ENCODE measurements at places on chromosomes 2 and 18.

GRCh38 chr2:234695981-234696380, 199.1 kb upstream of the ARL4C start:
- DNase-seq = no peak

DNA sequence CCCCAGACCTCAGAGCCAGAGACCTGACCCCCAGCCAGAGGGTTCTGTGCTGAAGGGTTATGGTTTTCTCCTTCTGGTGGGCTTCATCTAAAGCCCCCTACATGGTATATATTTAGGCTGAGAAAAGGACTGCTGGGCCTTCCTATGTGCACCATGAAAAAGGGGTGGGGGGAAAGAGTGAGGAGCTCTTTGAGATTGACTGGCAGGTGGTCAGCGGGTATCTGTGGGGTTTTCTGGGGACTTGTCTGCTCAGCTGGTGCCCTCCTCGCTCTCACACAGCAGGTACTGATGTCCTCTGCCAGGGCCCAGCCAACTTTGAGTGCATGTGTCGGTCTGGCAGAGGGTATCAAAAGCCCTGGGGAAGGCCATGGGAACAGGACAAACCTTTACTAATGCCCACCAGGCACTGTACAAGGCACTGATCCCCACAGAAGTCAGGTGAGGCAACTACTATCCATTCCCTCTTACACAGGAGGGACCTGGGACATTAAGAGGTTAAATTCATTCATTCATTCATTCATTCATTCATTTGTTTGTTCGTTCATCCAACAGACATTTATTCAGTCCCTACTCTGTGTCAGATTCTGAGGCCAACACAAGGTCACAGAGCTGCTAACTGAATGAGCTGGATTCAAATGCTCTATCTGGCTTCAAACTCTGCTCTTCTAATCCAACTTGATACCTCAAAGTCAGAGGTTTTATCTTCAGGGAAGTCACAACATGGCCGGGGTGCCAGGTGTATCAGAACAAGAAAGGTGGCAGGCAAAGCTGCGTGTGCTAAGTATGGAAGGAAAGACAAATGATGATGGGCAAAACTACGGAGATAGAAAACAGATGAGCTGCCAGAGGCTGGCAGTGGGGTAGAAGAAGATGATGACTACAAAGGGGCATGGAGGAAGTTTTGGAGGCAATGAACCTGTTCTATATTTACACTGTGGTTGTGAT, 44.6 kb downstream of the REEP1 start:
- DNase-seq = no peak

GRCh38 chr2:74515981-74516633, 1.9 kb downstream of the TLX2 start:
- DNase-seq = peak; percentile 58

GRCh38 chr2:31354837-31355236, 59.7 kb downstream of the XDH start:
- DNase-seq = no peak

DNA sequence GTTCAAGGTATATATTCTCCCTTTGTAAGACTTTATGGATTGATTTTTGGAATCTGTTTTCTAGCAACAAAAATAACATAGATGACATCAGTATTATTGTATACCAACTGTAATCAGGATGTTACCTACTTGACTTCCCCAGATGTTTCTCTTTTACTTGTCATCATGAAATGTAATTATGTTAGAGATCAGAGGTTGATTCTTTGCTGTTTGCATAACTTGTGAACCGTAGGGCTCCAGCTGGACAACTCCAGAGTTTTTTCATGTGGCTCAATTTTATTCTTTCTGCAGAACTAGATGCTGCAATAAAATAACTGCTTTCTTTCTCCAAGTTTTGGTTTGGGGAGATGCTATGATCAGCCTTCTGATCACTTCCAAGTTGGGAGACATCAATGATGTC, 58.1 kb downstream of the SPOPL start:
- DNase-seq = no peak

DNA sequence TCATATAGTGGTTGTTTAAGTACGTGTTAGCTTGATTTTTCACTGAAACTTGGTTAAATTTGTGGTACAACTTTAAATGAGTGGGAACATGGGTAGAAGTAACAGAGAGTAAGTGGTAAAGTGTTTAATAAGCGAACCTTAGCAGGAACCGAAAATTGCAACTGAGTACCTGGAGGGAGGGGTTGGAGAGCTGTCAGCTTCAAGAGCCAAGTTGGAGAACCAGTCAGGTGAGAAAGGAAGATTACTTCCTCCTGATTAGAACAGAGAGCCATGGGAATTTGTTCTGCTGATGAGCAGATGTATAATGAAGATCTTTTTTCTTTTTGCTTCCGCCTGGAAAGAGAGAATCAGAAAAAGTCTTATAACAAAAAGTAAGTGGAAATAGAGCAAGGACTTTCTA, 158.4 kb upstream of the CDH7 start:
- no peak for DNase-seq

DNA sequence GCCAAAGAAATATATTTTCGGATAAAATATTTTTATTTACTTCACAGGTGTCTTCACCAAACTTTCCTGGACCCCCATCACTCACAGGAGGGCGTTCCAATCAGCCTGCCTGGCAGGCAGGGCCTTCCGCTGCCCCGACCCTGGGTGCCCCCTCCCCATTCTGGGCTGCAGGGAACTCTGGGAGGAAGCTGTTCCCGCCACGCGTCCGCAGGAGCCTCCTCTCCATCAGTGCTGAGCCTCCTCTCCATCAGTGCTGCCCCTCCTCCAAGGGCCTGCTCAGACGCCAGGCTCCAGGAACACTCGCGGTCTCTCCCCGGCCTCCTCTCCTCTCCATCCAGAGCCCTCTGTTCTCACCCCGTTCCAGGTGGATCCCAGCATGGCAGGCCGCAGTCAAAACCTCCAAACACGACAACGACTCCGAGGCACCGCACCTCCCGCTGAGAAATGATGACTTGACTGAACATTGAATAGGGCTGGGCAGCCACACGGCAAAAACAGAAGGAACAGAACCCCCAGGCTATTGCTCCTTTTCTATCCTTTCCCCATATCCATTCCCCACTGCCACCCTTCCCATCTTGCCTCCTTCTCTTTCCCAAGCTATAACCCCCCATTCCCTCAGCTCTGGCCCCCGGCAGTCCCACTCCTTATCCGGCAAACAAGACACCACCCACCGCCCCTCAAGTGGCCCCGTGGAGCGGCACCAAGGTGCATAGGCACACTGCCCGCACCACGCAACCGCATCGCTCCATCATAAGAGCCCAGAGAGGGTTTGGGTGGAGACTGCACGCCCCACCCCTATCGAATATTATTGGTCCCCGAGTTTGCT, 268.6 kb upstream of the RAB6C start:
- DNase-seq = no peak

DNA sequence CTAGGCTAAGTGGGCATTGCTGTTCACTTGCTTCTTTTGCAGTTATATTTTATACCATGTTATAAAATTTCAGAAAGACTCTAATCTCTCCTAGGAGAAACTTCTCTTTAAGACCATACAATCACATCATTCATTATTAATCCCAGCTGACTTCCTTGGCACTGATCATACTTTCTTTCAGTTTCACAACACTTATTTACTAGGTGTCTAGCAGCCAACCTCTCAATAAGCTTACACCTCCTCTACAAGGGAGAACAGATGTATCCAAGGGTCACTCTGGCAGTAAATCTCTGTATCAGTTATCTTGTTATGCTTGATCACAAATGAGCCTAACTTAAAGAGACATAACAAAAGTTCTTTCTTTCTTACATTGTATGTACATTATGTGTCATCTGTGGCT, 69.8 kb upstream of the EPB41L5 start:
- no peak for DNase-seq

DNA sequence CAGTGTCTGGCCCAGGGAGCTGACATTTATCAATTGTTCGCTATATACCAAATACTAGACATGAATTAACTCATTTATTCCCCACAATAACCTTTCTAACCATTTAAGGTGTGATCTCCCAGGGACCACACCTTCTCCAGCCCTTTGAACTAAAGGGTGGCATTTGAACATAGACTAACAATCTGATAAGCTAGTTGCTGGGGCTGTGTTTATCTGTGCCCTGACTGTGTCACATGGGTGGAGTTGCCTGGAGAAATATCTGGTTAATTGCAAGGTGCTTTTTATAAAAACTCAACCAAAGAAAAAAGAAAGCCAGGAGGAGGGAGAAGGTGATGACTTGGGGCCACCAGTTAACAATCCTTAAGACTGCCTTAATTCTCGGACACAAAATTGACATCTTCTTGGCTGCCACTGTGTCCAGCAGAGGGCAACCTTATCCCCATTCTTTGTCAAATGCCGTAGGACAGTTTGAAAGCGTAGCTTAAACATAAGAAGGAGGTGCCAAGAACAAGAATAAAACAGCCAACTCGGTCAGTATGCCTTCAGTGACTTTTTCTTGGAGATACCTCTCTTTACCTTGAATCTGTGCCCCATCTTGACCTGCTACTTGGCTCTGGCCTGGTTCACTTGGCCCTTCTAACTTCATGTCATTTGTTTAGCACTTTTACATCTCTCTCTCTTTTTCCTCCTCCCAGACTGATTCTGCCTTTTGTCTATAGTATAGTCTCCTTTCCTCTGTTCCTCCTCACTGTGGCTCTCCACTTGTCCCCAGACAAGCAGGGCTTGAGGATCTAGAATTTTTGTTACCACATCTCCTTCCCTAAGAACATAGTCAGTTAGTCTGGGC, 183.4 kb downstream of the MYO3B start:
- peak; percentile 54 for DNase-seq

- DNase-seq = no peak
Observed at GRCh38 chr18:6056171-6056910, 161.0 kb upstream of the TMEM200C start.

DNA sequence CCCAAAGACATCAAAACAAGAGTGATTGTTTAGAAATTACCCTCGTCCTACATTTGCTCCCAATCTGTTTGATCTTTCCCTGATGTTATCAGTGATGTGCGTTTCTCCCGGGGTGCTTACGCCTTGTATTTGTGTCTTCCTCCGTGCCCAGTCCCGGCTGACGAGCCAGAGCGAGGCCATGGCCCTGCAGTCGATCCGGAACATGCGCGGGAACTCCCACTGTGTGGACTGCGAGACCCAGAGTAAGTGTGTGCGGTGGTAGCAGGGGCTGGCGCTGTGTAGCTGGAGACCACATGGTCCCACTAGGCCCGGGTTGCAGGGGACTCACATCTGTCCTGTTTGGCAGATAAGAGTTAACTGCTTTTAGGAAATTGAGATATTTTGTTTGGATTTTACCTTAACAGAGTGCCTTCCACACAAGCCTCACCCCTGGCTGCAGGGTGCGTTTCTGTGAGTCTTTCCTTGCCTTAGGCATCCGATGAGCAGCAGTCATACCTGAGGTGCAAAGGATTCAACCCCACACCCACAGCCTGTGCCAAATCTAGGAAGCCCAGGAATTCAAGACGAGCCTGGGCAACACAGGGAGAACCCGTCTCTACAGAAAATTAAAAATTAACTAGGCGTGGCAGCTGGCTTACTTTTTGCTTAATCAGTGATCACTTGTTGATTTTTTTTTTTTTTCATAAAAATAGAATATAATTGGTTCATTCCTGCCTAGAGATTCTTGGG, 127.4 kb downstream of the GBX2 start:
- no peak for DNase-seq

DNA sequence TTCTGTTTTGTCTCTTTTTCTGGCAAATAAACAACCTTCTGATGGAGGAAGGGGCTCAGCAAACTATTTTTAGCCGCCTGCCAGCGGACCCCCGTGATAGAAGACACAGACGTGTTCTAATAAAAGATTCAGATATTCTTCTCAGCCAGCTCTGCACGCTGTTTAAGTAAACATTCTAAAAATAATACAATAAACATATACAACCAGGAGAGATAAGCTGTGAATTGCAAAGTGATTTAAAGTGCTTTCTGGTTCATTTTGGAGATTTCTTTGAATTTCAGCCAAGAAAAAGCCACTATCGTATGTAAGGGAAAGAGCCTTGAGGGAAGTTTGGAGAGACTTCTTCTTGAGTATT, 201.3 kb downstream of the EPHA4 start:
- no peak for DNase-seq

- peak; percentile 45 for DNase-seq
Observed at GRCh38 chr2:71545572-71546274, 92.4 kb downstream of the DYSF start.

DNA sequence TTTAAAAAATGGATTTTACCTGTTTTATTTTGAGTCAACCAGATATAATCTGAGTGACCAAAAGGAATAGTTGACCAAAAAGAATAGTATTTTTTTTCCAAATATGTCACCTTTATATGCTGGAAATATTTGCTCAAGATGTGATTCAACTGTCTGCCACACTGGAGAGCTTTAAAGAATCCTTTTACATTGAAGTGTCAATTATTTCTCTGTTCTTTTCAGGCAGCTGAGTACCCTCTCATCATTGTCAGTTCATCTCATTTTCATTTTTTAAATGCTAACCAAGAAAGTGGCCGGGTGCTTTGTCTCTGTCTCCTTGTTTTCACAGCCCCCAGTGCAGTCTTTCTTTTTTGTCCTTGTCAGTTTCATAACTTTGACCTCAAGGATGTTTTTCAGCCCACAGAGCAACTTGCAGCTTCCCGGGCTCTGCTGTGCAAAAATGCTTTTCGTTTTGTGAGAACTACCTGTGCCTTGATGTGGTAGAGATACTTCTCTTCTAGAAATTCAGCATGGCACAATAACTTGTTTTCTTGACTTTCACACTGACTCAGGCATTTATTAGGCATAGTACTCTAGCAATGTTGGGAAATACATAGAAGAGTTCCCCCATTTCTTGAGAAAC, 23.4 kb upstream of the CERS6 start:
- DNase-seq = no peak

DNA sequence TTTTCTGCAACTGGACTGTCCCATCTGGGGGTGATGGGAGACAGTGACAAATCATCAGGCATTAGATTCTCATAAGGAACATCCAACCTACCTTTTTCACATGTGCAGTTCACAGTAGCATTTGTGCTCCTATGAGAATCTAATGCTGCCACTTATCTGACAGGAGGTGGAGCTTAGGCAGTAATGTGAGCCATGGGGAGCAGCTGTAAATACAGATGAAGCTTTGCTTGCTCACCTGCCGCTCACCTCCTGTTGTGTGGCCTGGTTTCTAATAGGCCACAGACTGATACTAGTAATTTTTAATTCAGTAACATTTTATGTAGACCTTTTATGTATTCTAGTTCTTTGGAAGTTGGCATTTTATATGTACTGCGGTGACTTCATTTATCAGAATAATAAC, 180.1 kb upstream of the SPOPL start:
- DNase-seq = no peak

DNA sequence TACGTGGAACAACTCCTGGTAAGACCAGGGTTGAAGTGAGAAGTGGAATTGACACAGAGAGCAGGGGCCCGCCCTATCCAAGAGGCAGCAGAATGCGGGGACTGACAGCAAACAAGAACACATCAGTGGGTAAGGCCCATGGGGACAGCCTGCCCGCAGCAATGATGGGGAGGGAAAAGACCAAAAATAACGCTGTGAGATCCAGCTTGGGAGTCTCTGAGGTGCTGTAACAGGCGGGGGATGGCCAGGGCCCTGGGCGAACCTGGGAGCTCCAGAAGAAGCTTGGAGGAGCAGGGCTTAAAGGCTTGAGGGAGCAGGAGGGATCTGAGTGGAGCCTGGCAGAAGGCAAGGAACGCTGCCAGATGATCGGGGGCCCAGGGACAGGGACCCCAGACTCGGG, 173.4 kb downstream of the TMEM200C start:
- no peak for DNase-seq
